Midbrain (tissue), 1 donor: ENCODE measurements at places on chromosomes 16 and 17.

GRCh38 chr16:79988089-79988488, 387.6 kb upstream of the MAF start:
- DNase-seq, result no peak

DNA sequence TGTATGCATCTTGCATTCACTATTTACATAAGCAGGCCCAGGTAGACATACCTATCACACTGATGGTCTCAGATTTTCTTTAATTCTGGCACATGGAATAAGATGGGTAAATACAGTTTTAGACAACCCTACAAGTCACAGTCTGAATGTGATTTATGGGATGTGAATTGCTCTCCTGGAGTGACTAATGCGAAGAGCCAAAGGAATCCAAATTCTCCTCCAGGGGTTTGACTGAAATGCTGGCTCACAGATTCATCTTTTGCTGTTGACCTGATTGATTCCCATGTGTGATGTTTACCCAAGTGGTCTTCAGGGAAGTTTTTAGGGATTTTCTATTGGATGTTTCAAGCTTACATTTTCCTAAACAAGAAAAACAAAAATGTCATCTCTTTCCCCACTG, 277.9 kb upstream of the MON1B start:
- DNase-seq, result no peak

GRCh38 chr17:27322026-27322425, 28.1 kb downstream of the WSB1 start:
- no peak for DNase-seq

DNA sequence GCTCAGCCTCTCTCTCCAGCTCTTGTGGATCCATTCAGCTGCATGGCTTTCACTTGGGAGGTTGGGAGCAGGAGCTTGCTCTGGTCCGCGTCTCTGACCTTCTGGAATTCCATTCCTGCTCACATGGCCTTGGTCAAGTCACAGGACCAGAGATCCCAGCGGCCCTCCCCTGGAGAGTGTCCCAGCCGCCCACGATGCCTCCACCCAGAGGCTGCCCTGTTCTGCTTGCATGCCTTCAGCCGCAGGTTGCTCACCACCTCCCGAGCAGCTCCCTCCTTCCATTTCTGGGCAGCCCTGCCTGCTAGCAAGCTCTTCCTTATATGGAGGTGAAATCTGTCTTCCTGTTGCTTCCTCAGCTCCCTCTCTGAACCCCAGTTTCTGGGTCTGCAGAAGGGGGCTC, 32.6 kb downstream of the RAI1 start:
- no peak for DNase-seq

DNA sequence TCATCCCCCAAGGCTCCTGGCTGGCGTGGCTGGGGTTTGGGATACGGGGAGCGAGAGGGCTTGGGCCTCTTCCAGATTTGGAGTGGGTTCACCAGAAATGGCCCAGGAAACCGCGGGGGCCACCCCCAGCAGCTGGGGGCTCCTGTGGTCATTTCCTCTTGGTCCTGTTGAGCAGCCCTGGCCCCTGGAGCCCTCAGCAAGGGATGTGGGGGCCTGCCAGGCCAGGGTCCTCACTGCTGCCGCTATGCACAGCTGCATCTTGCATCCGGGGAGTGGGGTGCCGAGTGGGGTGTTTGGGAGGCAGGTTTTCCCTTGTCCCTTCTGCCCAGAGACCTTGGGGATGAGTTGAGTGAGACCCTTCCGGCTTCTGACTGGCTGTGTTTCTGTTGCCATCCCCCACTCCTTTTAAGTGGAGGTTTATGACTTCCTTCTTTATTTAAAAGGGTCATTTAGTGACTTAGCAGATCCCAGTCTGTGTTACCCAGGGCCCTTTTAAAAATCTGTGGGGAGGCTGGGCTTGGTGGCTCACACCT, 319.8 kb downstream of the SEC14L1 start:
- no peak for DNase-seq

DNA sequence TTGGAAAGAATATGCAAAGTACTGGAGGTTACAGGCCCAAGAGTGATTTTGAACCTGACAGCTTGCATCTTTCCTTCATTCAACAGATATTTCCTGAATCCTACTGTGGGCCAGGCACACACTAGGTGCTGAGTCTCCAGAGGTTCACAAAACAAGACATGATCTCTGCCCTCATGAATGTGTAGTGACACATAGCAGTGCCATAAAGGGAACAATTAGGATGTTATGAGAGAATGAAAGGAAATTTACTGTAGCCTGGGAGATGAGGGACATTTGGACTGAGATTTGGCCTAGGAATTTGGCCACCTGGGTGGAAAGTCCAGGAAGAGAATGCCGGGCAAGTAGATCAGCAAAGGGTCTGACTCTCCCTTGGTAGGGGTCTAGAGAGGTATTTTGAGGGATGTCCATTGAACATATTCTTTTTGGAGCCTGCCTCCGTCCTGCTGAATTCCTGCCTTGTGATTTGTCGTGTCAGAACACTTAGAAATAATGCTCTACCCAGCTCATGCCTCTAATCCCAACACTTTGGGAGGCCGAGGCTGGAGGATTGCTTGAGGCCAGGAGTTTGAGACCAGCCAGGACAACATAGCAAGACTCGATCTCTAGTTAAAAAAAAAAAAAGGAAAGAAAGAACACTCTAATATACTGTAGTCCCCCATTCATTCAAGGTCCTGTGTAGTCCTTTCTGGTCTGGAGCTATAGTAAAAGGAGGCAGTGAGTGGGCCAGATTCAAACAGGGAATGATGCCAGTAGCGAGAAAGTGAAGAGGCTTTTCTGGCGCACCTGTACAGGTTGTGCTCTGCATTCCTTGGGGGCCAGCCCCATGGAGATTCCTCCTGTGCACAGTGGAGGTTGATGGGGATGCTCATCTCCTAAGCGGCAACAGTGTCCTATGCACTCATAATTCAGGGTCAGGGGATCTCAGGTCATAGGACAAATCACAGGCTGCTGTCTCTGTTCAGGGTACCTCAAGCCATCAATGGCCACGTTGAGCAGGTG, 90.6 kb upstream of the CLEC18A start:
- DNase-seq, result no peak

- no peak for DNase-seq
Observed at GRCh38 chr17:62601471-62601870, 26.0 kb upstream of the MRC2 start.

- DNase-seq, result no peak
Observed at GRCh38 chr16:2852731-2853507, 5.1 kb downstream of the PRSS22 start.

DNA sequence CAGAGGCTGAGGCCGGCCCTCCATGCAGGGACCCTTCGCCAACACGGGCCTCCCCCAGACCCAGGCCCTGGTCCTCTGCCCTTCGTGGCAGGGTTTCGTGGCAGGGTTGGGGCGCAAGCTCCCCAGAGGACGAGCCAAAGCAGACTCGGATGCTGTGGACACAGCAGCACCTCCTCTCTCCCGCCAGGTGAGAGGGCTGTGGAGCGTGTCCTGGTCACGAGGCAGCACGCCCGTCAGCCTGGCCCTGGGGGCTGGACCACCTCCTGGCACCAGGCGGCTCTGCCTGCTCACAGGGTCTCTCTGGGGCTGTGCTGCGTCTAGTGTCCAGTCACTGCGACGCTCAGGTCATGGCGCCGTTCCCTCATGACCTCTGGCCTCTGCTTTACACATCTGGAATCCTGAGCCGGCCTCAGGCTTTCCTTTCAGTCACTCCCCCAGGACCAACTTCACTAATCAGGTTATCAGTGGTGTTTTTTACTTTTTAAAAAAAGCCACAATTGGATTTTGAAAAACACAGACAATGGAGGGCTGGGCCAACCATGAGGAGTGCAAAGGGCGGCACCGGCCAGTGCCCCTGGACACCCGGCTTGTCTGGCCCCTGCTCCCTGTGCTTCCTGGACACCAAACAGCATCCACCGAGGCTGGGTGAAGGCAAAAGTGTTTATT, 5.4 kb downstream of the NDUFAF8 start:
- DNase-seq, result no peak

DNA sequence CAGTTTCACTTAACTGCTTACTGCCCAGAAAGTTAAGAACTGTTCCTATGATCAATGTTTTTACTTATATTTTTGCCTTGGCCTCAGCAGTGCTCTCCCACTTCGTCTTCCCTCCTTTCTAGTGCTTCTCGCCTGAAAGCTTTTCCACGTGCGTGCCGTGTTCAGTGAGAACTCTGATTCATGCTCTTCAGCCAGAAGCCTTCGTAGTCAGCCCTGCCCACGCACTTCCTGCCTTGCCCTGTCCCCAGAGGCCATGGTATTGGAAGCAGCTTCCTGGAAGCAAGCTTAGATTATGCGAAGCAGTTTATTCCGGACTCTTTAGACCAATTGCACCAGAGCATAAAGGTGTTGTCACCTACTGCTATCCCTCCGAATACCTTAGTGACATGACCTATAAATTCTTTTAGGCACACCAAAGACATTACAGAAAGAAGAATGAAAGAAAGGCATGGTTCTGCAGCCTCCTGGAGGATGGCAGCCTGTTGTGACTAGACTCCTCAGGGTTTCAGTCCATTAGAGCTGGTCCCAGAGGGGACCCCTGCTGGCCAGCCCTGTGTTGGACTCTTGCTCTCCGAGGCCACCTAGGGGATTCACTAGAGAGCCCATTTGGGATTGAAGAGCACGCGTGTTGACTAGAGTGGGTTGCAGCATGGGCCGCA, 105.2 kb downstream of the RPTOR start:
- peak; percentile 38 for DNase-seq

- no peak for DNase-seq
Observed at GRCh38 chr17:2453866-2454265, 53.0 kb upstream of the MNT start.

DNA sequence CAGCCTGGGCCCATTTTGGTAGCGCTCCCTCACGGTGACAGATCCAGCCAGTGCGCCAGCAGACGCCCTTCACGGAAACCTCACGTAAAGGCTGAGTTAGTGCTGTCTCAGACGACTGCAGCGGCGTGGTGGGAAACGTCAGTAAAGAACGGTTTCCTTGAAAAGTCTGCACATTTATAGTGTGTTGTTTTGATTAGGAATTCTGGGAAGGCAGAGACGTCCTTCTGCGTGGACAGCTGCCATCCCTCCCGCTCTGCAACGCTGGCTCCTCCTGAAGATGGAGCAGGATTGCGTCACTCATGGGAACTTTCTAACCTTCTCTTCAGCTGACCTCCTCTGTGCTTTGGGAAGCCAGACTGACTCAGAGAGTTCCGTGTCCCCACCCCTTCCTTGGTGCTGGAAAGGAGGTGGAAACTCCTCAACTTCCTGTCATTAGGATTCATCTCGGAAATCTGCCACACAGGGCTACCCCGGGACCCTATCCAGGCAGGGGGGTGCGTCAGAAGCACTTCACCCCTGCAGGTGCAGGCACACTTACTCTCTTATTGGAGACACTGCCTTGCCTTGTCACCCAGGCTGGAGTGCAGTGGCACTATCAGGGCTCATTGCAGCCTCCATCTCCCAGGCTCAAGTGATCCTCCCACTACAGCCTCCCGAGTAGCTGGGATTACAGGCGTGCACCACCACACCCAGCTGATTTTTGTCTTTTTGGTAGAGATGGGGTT, 24.3 kb upstream of the CRISPLD2 start:
- DNase-seq, result no peak
